Caco-2 (cell line): ENCODE measurements at places on chromosomes 6 and 20.
A peak's percentile ranks its signal among the peaks of the same experiment; 100 is the strongest.

DNA sequence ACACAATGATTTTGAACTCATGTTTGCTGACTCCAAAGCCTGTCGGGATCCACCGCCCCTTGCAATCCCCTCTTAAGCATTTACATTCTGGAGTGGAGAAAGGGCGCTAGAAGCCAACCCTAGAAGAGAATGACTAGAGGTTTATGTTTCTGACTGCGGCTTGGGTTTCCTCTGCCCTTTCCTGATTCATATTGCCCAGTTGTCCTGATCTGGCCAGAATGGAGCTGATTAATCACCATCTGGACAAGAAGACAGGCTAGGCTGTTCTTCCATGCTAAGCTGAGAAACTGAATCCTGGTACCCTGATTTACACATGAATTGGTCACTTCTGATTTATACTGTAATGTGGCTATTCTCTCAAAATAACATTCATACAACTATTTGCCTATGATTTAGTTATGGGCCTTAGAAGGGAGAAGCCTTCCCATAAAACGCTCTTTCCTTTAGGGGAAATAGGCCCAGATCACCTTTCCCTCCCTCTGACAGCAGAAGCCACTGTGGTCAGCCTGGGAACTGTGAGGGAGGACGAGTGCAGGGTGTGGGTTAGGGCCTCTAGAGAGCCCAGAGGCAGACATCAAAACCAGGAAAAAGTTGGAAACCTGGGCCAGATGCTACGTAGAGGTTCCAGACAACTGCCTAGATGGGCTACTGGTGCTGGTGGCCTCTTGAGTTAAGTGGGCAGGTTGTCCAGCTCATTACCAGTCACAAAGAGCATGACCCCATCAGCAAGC lies 199.2 kb upstream of the PRDM1 start:
- no peak for DNase-seq
- H3K27me3 ChIP-seq = no peaks in the 10 kb centered on the region
- peaks cover 7% of the 10 kb centered on the region; the same call in 1 of the 2 replicates for H3K4me1 ChIP-seq
- H3K4me3 ChIP-seq = no peak overlapping the region

- H3K27ac ChIP-seq = no peak overlapping the region
- H3K27me3 ChIP-seq = no peaks in the 10 kb centered on the region
- DNase-seq = no peak
- H3K36me3 ChIP-seq = no peaks in the 10 kb centered on the region
Observed at GRCh38 chr20:61135968-61136367, 116.1 kb upstream of the CDH4 start.

DNA sequence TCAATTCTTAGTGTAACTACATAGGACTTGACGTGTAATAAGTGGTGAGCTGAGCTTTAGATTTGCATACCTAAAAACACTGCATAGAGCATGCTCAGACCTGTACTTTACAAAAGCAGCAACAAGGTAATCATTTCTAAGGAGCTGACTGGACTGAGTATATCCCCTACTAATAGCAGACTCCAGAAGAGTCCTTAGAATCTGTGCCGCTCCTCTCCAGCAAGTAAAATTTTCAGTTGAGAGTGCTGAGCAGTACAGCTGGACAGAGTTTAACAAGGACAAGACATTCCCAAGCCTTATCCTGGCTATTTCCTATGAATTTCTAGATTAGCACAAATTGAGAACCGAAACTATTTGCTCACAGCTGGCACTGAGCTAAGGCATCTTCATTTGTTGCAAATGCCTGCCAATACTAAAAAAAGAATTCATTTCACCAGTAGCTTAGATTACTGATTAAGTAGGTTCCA lies 26.1 kb upstream of the KLHL31 start:
- H3K27me3 ChIP-seq = no peaks in the 10 kb centered on the region
- H3K4me3 ChIP-seq = no peak overlapping the region
- DNase-seq = no peak
- H3K36me3 ChIP-seq = no peaks in the 10 kb centered on the region

- no peaks in the 10 kb centered on the region for H3K4me1 ChIP-seq
- no peak overlapping the region for H3K27ac ChIP-seq
- H3K4me3 ChIP-seq = no peak overlapping the region
- no peaks in the 10 kb centered on the region for H3K27me3 ChIP-seq
- no peaks in the 10 kb centered on the region for H3K36me3 ChIP-seq
- DNase-seq = no peak
Observed at GRCh38 chr6:111804627-111805235, 68.5 kb downstream of the FYN start.

DNA sequence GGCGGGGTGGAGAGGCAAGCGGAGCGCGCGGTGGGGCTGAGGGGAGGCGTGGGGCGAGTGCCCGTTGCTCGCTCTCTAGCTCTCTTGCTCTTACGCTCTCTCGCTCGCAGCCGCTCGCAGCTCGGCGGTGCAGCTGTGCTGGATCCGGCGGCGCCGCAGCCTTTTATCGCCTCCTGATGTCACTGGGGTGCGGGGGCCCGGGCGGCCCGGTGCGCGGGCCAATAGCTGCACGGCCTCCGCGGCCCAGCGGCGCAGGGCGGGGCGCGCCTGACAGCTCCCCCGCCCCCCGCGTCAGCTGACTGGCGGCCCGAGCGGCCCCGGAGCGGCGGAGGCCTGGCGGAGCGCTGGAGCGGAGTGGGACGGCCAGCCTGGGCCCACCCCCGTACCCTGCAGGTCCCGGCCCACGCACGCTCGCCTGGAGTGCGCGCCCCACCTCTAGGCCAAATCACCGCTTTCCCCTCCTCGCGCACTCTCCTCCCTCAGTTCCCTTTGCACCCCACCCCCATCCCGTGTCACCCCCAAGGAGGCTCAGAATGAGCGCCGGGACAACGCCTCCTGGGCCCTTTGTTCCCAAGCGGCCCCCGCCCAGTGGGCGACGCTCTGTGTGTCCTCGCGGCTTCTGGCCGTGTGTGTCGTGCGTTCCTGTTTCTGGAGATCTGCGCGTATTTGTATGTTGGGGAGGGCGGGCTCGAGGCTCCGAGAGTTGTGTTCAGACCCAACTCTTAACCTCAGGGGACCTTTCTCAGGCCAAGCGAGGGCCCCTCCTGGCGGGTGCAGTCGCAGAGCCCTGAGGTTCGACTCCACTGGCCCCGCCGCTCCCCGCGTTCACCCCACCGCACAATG lies at the start of gene MAFB:
Gene MAFB, minus strand, starts transcription at position 137 of the 843 bp plus-strand sequence. CDS start 386 bp downstream, outside the sequence.
- peaks cover 14% of the 10 kb centered on the region for H3K27me3 ChIP-seq
- H3K36me3 ChIP-seq = no peaks in the 10 kb centered on the region
- H3K4me3 ChIP-seq = peak within 1 kb of the TSS; percentile 68
- peak within 1 kb of the TSS; percentile 38 for H3K27ac ChIP-seq

GRCh38 chr20:49810491-49811190 lies 2.0 kb upstream of the SLC9A8 start:
- peaks cover 25% of the 10 kb centered on the region for H3K4me1 ChIP-seq
- H3K4me3 ChIP-seq = no peak overlapping the region
- DNase-seq = peak; percentile 47
- no peaks in the 10 kb centered on the region for H3K36me3 ChIP-seq
- H3K27ac ChIP-seq = peak overlapping the region; percentile 45

- no peak overlapping the region for H3K4me3 ChIP-seq
- H3K27me3 ChIP-seq = no peaks in the 10 kb centered on the region
- H3K27ac ChIP-seq = no peak overlapping the region
Observed at GRCh38 chr20:63364801-63365585, 3.8 kb upstream of the CHRNA4 start.

DNA sequence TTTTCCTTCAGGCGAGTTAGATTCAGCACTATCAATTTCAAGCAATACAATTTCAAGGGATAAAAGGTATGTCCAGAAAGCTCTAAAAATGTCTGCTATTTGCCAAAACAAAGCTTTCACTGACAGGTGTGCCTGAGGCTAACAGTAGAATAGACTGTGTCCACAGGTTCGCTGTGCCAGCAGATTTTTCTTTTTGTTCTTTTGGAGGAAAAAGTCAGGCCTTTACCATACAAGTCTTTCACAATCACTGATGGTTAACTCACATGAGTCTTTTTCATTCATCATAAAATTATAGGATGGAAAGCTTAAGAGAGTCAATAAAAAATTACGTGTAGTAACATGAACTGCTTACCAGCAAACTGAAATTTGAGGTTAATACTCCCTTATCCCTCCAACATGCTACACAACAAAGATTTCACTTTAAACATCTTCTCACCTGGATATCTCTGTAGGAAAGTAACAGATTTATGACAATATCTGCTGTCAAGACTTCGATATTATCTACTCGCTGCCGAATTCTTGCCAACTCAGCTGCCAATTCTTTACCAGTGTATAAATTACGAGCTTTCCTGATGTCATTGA lies 95.4 kb downstream of the MAP3K5 start:
- peaks cover 12% of the 10 kb centered on the region for H3K4me1 ChIP-seq
- DNase-seq = peak; percentile 9
- H3K27ac ChIP-seq = no peak overlapping the region
- no peaks in the 10 kb centered on the region; the same call in 1 of the 2 replicates for H3K27me3 ChIP-seq
- H3K4me3 ChIP-seq = no peak overlapping the region
